ENCODE measurements at places on chromosomes 4 and X.

GRCh38 chrX:48909703-48910294 lies 1.6 kb downstream of the SLC35A2 start:
- DNase-seq: no peak

DNA sequence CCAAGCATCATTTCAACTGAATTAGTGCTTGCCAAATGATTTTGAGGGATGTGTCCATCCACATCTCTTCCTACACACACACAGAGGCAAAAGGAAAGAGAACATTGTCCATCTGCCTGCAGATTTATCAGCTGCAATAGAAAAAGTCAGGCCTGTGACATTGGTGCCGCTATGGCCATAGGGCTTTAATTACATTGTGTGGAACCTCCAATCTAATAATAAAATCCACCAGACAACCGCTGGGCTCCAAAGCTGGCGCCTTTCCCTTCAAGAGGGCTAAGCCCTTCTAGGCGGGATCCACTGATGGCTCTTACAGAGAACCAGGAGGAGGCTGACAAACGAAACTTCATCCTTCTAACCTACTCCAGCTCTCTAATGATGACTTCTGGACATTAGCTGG lies 60.6 kb downstream of the PHOX2B start:
- DNase-seq: no peak

- no peak for DNase-seq
Observed at GRCh38 chr4:11614426-11614825, 185.7 kb upstream of the HS3ST1 start.

DNA sequence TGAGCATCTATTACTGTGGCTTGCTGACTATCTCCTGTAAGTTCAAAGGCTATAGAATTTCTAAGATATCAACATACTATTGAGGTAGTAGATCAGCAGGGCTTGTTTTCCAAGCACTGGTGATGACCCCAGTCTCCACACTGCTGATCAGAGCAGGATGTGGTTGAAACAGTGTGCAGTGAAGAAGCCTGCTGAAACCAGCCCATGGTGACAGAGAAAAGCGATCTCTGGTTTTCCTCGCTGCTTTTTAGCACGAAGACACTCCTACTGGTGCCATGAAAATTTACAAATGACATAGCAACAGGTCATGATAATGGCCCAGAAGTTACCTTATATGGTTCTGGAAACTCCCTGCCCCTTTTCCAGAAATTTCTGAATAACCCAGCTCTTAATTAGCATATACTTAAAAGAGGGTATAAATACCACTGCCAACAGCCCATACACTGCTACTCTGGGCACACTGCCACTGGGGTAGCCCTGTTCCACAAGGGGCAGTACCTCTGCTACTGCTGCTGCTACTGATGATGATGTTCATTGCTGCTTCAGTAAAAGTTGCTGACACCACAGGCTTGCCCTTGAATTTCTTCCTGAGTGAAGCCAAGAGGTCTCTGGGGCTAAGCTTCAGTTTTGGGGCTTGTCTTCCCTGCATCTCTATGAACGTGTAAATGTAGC lies 1689.5 kb upstream of the PCDH10 start:
- no peak for DNase-seq

DNA sequence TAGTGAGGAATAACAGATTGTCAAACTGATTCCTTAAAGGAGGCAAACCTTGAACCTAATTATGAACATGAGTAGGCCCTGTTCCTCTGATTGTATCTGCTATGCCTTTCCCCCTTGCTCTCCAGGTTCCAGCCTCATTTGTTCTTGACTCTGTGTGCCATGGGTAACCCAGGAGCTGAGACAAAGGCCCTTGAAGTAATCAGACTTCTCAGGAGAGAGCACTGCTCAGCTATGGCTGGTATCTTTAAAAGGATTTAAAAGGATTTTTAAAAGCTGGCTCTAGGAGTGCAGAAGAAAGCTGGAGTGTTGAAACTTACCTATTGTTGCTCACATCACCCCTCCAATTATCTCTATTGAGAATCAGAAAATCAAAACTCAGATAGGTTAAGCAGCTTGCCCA lies 1565.5 kb upstream of the AGA start:
- DNase-seq: no peak

DNA sequence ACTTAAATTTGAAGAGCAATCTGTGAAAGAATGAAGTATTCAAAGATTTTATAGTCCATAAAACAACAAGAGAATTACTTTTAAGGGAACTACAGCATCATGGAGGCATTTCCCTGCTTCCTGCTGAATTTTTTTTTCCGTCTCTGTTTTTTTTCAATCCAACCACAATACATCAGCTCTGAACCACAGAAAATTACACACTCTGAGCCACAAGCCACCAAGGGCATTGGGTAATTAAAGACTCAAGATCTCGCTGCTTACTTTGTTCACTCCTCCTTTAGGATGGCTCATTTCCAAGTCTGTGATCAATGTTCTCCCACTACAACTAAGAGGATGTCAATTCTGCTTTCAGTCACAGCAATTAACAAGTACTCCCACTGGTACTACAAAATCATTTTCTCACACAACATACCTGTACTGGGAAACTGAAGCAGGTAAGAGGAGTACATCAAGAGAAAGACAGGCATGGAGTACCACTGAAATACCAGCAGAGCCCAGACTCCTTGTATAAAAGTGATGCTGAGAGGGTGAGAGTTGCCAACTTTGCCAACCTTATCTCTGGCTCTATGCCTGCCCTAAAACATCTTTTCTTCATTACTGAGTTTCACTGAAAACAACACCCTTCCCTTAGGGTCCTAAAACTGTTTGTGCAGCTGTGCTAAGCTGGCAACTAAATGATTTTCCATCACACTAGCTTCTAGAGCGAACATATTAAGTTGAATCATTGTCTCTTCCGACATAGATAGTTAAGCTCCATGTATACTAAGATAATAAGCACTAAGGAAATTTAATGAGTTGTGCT lies 105.8 kb upstream of the MAGEB18 start:
- DNase-seq: no peak

All from activated CD4-positive, alpha-beta T cell treated with anti-CD3 and anti-CD28 coated beads for 24 hours (primary cell).